ENCODE measurements at places on chromosomes 6 and 20. TPM values are rescaled to one million over a fixed set of nuclear protein-coding genes. Genes with fewer than 3 reads are reported as not detected.

DNA sequence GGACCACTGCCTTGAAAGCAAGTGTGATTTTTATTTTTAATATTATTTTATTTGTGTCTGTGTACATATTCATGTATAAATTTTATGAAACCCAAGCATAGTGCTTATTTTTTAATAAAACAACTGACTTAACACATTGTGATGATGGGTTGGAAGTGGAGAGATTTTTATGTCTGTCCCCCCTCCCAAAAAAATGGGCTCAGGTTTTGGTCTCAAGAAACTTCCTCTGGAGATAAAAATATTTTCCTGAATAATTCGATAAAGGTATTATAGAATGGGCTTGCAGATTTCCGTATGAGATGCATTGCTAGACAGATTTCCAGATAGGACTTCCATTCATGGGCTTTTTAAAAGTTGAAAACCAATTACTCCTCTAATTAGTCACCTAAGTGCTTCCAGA, 2.7 kb downstream of the FOXQ1 start:
- DNase-seq: no peak

DNA sequence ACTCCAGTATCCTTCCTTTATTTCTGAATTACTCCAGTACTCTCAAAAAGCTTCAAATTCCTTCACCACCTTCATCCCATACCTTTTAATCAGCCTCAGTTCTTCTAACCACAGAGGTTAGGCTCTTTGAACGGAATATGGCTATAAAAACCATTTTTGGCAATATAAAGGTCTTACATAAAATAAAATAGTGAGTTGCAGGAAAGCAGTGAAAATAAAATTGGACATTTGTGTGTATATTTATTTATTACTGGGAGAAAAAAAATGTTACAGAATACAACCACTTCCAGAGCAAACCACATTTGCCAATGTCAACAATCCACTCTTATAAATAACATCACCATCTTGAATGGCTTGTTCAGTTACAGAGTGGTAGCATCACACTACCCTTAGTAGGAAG, 7.7 kb downstream of the HDDC2 start:
- no peak for DNase-seq

DNA sequence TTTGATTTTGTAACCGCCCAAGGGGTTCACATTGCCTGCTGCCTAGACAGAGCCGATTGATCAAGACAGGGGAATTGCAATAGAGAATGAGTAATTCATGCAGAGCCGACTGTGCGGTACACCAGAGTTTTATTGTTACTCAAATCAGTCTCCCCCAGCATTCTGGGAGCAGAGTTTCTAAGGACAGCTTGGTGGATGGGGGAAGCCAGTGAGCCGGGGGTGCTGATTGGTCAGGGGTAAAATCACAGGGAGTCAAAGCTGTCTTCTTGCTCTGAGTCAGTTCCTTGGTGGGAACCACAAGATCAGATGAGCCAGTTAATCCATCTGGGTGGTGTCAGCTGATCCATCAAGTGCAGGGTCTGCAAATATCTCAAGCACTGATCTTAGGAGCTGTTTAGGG, 60.0 kb upstream of the EZR start:
- DNase-seq: no peak

Gene DEFB132
- total RNA-seq: not detected

Gene FOXS1
- 6.3 TPM for total RNA-seq

- DNase-seq: no peak
These were observed 45.0 kb downstream of the NT5E start for GRCh38 chr6:85494547-85495536.

DNA sequence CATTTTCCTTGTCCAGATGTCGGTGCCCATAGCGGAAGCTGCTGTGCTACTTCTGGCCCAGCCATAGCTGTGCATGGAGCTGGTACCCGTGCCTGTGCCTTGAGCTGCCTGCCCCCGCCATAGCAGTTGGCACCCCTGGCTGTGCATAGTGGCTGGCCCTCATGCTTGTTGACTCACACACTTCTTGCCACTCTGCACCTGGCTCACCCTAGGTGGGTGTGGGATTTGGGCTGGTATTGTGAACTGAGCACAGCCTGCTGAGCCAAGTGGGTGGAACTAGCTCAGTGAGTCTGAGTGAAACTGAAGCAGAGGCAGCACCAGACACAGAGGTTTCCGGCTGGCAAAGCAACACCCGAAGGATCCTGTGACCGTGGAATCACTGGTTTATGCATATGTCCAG, 689.5 kb upstream of the EYS start:
- DNase-seq: no peak

DNA sequence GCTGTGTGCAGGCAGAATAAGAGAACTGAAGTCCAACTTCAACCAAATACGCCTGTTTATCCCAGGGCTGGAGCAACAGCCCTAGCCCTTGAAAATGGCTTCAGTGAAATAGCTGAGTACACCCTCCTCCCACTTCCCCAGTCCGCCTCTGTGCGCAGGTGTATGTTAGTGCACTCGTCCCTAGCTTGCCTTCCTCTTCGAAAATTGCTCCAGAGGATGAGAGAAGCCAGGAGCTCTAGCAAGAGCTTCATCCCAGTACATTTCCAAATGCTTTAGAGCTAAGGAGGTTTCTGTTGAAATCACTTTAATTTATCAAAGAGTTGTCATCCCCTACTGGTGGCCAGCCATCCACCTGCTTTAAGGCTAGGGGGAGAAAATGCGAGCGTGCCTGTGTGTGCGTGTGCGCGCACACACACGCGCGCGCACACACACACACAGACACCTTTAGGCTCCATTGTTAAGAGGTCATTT, 5.4 kb upstream of the POU3F2 start:
- no peak for DNase-seq
